ENCODE measurements at places on chromosomes 3 and 15.
A peak's percentile ranks its signal among the peaks of the same experiment; 100 is the strongest.

GRCh38 chr3:4823986-4824925 lies 155.0 kb upstream of the BHLHE40 start:
- no peak for DNase-seq

GRCh38 chr15:68821841-68822381 lies 1.2 kb upstream of the ANP32A start:
- no peak for DNase-seq

- DNase-seq: no peak
Measured at GRCh38 chr3:63523100-63523499, 129.4 kb upstream of the SNTN start.

DNA sequence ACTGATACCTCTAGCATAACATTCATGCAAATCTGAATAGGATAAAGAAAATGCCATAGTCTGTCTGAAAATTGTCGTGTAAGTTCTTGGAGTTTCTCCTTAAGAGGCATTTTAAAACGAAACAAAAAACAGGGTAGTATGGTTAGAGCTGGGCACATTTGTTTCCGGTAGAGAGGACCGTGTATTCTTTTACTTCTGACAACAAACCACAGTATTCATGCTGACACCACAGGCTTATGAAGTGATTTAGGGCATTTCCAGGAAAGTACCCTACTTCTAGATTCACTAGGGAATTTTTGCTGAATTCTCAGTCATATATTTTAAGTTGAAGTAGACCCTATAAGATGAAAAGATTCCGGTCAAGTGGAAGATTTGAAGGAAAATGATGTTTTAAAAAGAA lies 541.3 kb downstream of the UNC13C start:
- no peak for DNase-seq

DNA sequence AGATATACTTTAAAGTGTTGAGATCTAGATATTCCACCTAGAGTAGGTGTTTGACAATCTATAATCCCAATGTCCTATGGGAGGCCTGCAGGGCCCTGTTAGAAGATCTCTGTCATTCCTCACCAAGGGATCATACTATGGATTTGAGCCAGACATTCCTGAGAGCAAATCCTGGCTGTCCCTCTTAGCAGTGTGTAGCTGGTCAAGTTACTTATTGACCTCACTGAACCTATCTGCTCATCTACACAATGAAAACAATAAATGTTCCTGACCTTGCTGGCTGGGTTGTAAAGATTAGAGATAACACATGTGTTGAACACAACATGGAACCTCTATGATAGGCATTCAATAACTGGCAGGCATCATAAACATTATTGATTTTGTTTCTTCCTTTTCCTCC lies 265.6 kb upstream of the ATP11B start:
- no peak for DNase-seq

GRCh38 chr3:170000051-170000450 lies 33.4 kb downstream of the SEC62 start:
- no peak for DNase-seq

- DNase-seq: no peak
Measured at GRCh38 chr15:66115568-66116206, 137.9 kb downstream of the MEGF11 start.

- no peak for DNase-seq
Measured at GRCh38 chr15:92100301-92100700, 246.8 kb downstream of the SLCO3A1 start.

DNA sequence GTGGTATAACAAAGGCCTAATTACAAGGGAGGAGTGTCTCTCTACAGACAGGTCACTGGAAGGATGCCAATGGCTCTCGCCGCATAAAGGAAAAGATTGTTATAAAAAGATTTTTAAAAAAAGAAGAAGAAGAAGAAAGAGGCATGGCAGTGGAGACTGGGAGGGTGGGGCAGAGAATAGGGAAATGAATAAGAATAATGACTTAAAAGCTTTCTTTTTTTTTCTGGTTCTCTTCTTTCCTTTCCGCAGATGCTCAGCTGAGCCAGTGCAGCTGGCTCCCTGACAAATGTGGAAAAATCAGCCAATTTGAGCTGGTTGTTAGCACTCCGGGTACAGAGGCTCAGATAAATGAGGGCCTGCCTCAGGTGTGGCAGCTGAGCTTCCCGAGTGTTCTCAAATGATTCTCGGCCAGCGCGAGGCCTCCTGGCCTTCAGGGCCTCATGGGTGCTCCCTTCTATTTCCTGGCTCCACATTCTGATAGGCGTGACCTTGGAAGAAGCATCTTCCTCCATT lies 234.1 kb downstream of the RORA start:
- DNase-seq: peak; percentile 7

DNA sequence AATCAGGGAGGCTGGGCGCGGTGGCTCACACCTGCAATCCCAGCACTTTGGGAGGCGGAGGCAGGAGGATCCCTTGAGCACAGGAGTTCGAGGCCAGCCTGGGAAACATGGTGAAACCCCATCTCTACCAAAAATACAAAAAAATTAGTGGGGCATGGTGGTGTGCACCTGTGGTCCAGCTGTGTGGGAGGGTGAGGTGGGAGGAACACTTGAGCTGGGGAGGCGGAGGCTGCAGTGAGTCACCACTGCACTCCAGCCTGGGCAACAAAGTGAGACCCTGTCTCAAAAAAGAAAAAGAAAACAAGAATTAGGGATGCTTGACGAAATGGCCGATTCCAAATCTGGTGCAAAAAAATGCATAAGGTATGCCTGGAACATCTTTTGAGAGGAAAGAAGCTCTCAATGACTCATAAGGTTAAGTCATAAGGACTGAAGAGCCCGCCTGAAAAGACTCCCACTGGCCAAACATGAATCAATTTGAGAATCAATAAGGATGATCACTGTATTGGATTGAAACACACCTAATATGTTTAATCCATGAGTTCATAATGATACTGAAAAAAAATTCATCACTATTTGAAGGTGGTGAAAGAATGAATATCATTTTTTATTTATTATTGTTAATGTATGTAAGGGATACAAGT lies 27.7 kb downstream of the BLM start:
- no peak for DNase-seq

DNA sequence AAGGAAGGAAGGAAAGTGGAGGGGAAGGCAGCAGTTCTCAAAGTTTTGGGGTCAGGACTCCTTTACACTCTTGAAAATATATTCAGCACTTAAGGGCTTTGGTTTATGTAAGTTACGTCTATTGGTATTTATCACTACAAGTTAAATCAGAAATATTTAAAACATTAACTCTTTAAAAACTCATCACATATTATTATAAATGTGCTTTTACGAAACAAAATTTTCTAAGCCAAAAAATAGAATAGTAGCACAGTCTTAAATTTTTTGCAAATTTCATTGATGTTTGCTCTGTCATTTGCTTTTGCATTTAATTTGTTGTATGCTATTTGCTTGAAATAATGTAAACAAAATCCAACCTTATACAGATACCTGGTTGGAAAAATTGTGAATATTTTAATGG lies 7.5 kb downstream of the UBE2Q2 start:
- DNase-seq: no peak

DNA sequence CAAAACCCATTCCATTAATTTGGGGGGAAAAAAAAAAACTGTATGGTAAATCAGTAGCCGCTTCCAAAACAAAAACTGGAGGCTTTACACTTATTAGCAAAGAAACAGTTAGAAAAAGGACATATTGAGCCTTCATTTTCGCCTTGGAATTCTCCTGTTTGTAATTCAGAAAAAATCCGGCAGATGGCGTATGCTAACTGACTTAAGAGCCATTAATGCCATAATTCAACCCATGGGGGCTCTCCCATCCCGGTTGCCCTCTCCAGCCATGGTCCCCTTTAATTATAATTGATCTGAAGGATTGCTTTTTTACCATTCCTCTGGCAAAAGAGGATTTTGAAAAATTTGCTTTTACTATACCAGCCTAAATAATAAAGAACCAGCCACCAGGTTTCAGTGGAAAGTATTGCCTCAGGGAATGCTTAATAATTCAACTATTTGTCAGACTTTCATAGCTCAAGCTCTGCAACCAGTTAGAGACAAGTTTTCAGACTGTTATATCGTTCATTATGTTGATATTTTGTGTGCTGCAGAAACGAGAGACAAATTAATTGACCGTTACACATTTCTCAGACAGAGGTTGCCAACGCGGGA lies 9.4 kb upstream of the RPL24 start:
- DNase-seq: no peak

All from NCI-H1694 treated with DMSO at 0.1 percent for 48 hours (cell line).